ENCODE measurements at places on chromosomes 1 and 21. TPM values are rescaled to one million over a fixed set of nuclear protein-coding genes. Genes with fewer than 3 reads are reported as not detected.

Gene ALX3
- total RNA-seq = not detected

Gene VANGL2
- total RNA-seq = not detected

Gene BTBD8
- total RNA-seq = 1.8 TPM

Gene KCNJ15
- total RNA-seq = not detected

Gene FAM110D
- total RNA-seq = not detected

Gene SH3D21
- 1.4 TPM for total RNA-seq

Gene MEX3A
- 7.6 TPM for total RNA-seq

GRCh38 chr1:225745273-225745672, 32.4 kb upstream of the SRP9 start:
- H3K27ac ChIP-seq = no peak overlapping the region
- H3K4me3 ChIP-seq = no peak overlapping the region
- no peaks in the 10 kb centered on the region for H3K36me3 ChIP-seq
- DNase-seq = no peak
- H3K27me3 ChIP-seq = no peaks in the 10 kb centered on the region

DNA sequence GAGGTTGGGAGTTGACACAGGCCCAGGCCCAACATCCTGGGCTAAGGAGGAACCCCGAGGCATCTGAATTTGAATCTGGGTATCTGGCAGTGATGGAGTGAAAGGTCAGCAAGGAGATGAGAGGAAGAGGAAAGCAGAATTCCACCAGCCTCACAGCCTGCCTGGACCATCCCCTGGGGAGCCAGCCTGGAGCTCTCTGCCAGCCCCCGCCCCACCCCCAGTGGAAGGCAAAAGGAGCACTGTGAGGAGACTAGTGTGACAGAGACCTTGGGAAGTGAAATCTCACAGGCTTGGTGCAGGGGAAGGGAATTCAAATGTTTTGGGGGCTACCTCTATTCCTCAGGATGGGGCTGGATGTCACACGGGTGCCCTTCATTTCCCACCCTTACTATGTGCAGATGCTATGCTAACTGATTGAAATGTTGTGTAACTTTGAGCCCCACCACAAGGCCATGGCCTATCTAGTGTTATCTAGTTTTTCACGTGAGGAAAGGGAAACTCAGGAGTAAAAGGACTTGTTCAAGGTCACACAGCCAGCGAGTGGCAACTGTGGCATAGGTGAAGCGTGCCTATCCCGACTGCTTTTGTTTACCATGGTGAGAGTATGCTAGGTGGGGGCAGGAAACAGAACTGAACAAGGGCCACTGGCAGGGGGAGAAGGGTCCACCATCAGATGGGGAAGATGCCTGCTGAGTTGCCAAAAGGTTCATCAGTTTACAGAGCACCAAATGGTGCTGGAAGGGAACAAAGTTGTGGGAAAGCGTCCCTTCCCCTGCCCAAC, 29.8 kb downstream of the AHDC1 start:
- no peaks in the 10 kb centered on the region for H3K27me3 ChIP-seq
- H3K27ac ChIP-seq = peak overlapping the region; percentile 68
- peak; percentile 86 for DNase-seq
- H3K36me3 ChIP-seq = no peaks in the 10 kb centered on the region
- peaks cover 79% of the 10 kb centered on the region for H3K4me1 ChIP-seq

- peaks cover 7% of the 10 kb centered on the region for H3K27me3 ChIP-seq
- no peaks in the 10 kb centered on the region for H3K36me3 ChIP-seq
- H3K4me1 ChIP-seq = no peaks in the 10 kb centered on the region
- no peak for DNase-seq
- H3K27ac ChIP-seq = no peak overlapping the region
These were observed 77.6 kb upstream of the IFNAR2 start for GRCh38 chr21:33151941-33152731.

DNA sequence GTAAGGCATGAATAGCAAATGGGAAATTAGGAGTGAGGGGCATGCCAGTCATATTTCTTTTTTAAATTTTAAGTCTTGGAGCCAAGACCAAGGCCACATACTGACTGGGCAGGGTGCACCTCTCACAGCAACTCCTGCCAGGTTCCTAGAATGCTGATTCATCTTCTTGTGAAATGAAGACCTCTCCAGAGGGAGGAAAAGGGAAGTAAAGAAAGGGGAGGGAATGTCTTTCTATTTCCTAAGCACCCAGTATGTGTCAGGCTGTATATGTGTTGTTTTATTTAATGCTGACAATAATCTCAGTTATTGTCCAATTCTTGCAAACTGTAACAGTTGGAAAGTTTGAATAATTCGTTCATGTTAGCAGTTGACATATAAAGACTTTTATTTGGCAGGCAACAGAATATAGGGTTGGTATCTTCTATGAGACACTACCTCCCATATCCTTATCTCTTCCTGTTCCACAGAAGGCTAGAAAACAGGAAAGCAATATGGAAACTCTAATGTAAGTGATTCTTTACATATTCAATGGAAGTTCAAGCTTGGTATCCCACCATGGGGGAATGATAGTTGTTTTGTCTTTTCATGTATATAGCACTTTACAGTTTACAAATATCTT, 259.1 kb upstream of the USP24 start:
- H3K27ac ChIP-seq = no peak overlapping the region
- no peaks in the 10 kb centered on the region for H3K27me3 ChIP-seq
- no peak overlapping the region for H3K4me3 ChIP-seq
- H3K36me3 ChIP-seq = no peaks in the 10 kb centered on the region

DNA sequence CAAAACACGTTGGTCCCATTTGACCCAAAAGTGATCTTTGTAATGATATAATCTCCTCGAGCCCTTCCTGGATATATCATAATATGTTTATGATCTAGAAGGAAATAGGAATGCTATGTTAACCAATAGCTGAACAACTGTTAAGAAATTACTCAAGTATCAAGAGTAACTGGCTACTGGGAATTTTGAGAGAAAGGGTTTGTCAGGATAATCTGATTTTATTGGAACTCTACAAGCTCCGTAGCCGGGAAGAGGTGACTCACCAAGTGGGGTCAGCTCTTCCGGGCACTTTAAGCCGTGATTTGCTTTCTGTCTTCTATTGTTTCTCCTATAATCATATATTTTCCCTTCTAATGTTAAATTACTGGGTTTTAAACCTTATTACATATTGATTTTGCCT, 250.5 kb upstream of the POGK start:
- no peak overlapping the region for H3K27ac ChIP-seq
- H3K4me3 ChIP-seq = no peak overlapping the region
- H3K4me1 ChIP-seq = no peaks in the 10 kb centered on the region
- DNase-seq = no peak
- no peaks in the 10 kb centered on the region for H3K27me3 ChIP-seq

GRCh38 chr1:110630839-110631663, 24.9 kb upstream of the KCNA2 start:
- peak; percentile 40 for DNase-seq
- no peak overlapping the region for H3K4me3 ChIP-seq
- no peak overlapping the region for H3K27ac ChIP-seq
- no peaks in the 10 kb centered on the region for H3K36me3 ChIP-seq
- H3K27me3 ChIP-seq = no peaks in the 10 kb centered on the region

DNA sequence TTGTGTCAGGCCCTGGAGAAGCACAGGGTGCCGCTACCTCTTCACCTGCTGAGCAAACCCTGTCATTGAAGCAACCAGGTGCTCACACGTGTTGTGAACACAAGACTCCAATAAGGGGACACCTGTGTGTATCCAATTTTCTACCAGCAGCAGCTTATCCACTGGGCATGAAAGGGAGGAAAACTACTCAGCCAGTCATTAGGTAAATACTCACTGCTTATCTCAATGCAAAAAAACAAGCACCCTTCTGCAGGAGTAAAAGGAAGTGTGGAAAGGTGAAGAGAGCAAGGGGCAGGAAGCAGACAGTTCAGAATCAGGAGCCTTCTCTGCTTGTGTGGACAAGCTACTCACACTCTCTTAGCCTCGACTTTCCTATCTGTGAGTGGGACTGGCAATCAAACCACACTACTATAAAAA, 148.9 kb downstream of the ETS2 start:
- no peaks in the 10 kb centered on the region for H3K36me3 ChIP-seq
- no peak for DNase-seq
- H3K4me3 ChIP-seq = no peak overlapping the region

- no peak for DNase-seq
- no peak overlapping the region for H3K27ac ChIP-seq
- peaks cover 18% of the 10 kb centered on the region for H3K27me3 ChIP-seq
- H3K4me1 ChIP-seq = peaks cover 31% of the 10 kb centered on the region
These were observed 35.9 kb upstream of the RD3 start for GRCh38 chr1:211527888-211528287.

- H3K36me3 ChIP-seq = no peaks in the 10 kb centered on the region
- DNase-seq = no peak
- H3K4me3 ChIP-seq = no peak overlapping the region
- H3K4me1 ChIP-seq = no peaks in the 10 kb centered on the region
These were observed 438.1 kb downstream of the NPHP4 start for GRCh38 chr1:5554111-5554510.

DNA sequence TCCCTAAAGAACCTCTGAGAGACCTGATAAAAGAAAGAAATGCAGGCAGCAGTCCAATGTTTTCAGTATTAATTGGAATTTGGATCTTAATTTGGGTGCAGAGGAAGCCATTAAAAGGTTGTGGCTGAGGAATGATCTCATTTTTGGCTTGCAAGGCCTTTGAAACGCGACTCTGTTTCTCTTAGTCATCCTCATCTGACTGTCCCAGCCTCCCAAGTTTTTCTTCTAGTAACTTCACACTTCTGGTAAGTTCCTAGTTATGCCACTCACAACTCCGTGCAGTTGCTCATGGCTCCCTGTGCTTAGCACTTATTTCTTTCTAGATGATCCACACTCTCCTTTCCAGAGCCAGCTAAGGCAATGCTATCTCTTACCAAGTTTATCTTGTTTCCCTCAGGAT, 147.4 kb upstream of the USP24 start:
- H3K4me3 ChIP-seq = no peak overlapping the region
- peaks cover 6% of the 10 kb centered on the region for H3K27me3 ChIP-seq
- H3K4me1 ChIP-seq = no peaks in the 10 kb centered on the region

- H3K27ac ChIP-seq = no peak overlapping the region
- no peaks in the 10 kb centered on the region for H3K4me1 ChIP-seq
- no peak for DNase-seq
- H3K27me3 ChIP-seq = no peaks in the 10 kb centered on the region
- H3K36me3 ChIP-seq = no peaks in the 10 kb centered on the region
These were observed 102.0 kb upstream of the USP25 start for GRCh38 chr21:15627823-15628222.

DNA sequence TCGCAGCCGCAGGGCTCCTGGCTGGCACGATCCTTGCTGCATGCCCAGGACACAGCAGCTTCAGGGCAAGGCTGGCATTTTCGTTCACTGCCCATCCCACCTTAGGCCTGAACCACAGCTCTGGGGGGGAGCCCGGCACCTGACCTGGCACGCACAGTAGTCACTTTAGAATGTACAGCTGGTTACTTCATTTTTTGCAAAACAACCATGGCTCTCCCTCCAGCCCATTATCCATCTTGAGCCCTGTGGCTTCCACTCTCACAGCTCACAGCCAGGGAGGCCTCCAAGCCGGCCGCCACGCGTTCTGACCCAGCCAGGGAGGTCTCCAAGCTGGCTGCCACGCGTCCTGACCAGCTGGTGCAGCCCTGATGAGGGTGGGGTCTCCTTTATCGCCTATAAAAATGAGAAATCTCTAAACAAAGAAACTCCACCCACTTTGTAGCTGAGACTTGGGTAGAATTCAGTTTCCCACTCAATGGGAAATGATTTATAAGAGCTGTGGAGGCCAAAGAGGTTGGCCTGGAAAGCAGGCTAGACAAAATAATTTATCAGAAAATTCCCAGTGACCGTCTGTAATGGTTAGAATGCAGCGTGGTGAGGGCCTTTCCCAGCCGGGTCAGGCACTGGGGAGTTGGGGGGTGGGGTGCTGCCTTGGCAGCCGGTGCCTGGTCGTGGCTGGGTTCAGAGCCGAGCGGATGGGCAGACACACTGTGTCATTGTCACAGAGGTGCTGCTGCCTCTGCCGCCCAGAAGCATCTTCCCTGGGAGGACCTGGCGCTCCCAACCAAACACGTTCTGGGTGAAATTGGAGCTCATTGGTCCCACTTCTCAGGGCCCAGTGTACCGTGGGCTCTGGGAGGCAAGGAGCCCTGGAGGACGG, 54.6 kb upstream of the ACTRT2 start:
- peaks cover 56% of the 10 kb centered on the region for H3K27me3 ChIP-seq
- peaks cover 36% of the 10 kb centered on the region for H3K4me1 ChIP-seq
- no peak for DNase-seq
- H3K36me3 ChIP-seq = no peaks in the 10 kb centered on the region
- no peak overlapping the region for H3K27ac ChIP-seq

DNA sequence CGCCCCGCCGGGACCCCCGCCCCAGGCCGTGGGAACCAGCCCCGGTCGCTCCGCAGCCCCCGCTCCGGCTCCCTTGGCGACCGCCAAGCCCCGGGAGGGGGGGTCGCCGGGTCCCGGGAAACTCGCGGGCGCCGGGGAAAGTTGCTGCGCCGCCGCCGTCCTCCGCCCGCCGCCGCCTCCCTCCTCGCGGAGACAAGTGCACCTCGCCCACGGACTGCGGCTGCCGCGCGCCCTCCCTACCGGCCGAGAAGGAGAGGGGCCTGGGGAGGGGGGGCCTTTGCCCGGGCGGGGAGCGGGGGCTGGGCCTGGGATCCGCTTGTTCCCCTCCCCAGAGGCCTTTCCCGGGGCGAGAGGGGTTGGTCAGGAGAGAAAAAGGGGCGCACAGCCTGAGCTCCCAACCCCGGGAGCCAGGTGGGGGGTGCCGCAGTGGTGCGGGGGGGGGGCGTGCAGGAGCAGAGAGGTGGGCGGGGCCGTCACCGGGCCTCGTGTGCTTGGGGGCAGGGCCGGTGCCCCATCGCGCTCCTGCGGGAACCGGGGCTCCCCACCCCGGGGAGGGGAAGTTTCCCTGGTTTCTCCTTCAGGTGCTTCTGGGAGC, 592 bp downstream of the AGRN start:
- no peak for DNase-seq
- peak overlapping the region; percentile 74 for H3K27ac ChIP-seq
- no peaks in the 10 kb centered on the region for H3K27me3 ChIP-seq
- peak overlapping the region; percentile 66 for H3K4me3 ChIP-seq

- DNase-seq = no peak
- H3K27me3 ChIP-seq = 0 out of 3 replicates have a peak, but pooled peaks cover 2% of the 10 kb centered on the region
- no peak overlapping the region for H3K27ac ChIP-seq
- H3K4me3 ChIP-seq = no peak overlapping the region
- no peaks in the 10 kb centered on the region for H3K4me1 ChIP-seq
- no peaks in the 10 kb centered on the region for H3K36me3 ChIP-seq
These were observed 384.7 kb upstream of the CXADR start for GRCh38 chr21:17128132-17128531.

GRCh38 chr1:244067893-244068292, 16.8 kb downstream of the ZBTB18 start:
- no peaks in the 10 kb centered on the region for H3K27me3 ChIP-seq
- H3K27ac ChIP-seq = no peak overlapping the region
- H3K4me3 ChIP-seq = no peak overlapping the region
- DNase-seq = peak; percentile 50
- H3K4me1 ChIP-seq = peaks cover 40% of the 10 kb centered on the region

GRCh38 chr1:229258031-229258756, 12.7 kb upstream of the RAB4A start:
- no peaks in the 10 kb centered on the region for H3K27me3 ChIP-seq
- H3K4me1 ChIP-seq = peaks cover 35% of the 10 kb centered on the region
- no peak overlapping the region for H3K27ac ChIP-seq
- H3K4me3 ChIP-seq = no peak overlapping the region
- DNase-seq = peak; percentile 66
- H3K36me3 ChIP-seq = no peaks in the 10 kb centered on the region
